H9 (cell line): ENCODE measurements at places on chromosomes 1 and 21. TPM values are rescaled to one million over a fixed set of nuclear protein-coding genes. Genes with fewer than 3 reads are reported as not detected.

- no peak for DNase-seq
Measured at GRCh38 chr1:60185684-60186083, 112.1 kb upstream of the C1orf87 start.

FBXO42 gene
- total RNA-seq: 17.4 and 19.0 TPM in 2 replicates

- DNase-seq: no peak
Measured at GRCh38 chr1:217253985-217254384, 376.9 kb downstream of the GPATCH2 start.

PLA2G5 gene
- not detected in 2 replicates for total RNA-seq

DNA sequence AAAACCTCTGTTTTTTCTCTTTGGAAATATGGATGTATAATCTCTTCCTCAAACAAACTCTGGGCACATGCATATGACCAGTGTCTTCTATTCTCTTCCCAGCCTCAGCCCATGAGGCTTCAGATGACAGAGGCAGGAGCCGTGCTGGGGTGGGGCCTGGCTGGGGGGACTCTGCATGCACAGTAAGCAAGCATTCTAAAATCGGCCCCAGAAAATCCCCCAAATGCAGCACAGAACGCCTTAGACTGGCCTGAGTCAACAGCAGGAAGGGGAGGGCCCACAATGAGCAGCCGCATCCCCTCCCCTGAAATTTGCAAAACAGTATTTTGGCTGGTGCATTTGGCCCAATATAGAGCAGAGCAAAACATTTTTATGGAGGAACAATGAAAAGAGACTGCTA lies 47.8 kb downstream of the ITPKB start:
- no peak for DNase-seq

DNA sequence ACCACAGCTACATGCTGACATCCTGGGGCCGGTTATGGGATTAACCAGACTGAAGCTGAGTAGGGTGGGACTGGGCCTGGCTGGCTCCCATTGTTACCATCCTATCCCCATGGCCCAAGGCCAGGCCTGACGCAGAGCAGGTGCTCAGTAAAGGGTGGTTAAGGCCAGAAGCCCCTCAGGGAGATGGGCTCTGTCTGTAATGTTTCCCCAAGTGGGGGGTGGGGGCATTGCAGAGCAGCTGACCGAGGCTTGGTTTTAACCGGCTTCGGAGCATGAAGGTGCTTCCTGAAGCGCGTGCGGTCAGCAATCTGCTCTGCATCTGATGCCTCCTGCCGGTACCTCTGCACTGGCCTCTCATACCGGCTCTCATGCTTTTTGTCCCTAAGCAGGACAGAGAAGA lies 83.4 kb upstream of the ACTL8 start:
- DNase-seq: peak; percentile 50

CYP4B1 gene
- not detected in 2 replicates for total RNA-seq

DNA sequence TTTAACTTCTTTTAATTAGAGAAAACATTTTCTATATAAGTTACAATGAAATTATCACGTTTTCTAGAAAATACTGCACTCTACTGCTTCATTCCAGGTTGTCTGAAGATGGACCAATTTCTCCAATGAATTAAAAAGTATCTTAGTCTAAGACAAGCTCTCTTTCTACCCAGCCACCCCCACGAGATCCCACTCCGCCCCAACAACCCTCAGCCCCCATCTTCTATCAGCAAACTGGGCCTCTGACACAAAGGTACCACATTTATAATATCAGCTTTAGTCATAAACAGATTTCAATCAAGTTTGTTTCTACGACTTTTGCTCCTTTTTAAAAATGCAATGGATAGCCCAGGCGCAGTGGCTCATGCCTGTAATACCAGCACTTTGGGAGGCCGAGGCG lies 117.8 kb downstream of the RERE start:
- no peak for DNase-seq

DNA sequence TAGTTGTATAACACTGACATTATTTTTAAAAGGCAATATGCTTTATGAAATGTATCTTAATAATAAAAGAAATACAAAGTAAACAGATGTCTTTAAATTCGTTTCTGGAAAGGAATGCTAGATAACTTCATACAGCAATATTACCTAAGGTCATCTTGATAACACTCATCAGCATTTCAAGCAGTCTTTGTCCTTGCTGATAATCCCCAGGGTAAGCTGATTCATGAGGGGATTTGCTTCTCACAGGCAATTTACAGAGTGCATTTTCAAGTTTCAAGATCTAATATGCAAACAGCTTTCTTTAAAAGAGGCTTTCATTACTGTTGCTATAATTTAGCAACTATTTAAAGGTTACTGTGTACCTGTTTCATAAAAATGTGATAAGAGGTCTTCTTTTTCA lies 75.2 kb upstream of the NEK2 start:
- DNase-seq: no peak

ELAPOR1 gene
- total RNA-seq: 0.55 and 1.1 TPM in 2 replicates

TP73 gene
- total RNA-seq: 4.7 and 4.9 TPM in 2 replicates

DNA sequence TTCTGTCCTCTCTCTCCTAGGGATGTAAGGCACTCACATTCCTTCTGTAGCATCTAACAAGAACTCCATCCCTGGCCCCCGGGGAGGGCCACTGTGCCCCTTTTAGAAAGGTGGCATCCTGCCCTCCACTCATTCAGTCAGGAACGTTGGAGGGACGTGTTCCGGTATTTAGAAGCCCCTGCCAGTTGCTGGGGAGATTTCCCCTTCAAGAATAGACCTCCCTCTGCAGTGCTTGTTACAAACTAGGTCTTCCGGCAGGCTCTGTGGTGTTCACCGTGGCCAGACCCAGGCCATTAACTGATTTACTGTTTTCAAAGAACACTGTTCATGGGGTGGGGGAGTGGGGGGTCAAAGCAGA lies 779 bp downstream of the PCP4L1 start:
- DNase-seq: no peak

ARTN gene
- total RNA-seq: 10.6 and 11.6 TPM in 2 replicates

- DNase-seq: peak; percentile 73
Measured at GRCh38 chr1:18642278-18643095, 11.8 kb downstream of the PAX7 start.

RHEX gene
- total RNA-seq: not detected in 2 replicates

DNA sequence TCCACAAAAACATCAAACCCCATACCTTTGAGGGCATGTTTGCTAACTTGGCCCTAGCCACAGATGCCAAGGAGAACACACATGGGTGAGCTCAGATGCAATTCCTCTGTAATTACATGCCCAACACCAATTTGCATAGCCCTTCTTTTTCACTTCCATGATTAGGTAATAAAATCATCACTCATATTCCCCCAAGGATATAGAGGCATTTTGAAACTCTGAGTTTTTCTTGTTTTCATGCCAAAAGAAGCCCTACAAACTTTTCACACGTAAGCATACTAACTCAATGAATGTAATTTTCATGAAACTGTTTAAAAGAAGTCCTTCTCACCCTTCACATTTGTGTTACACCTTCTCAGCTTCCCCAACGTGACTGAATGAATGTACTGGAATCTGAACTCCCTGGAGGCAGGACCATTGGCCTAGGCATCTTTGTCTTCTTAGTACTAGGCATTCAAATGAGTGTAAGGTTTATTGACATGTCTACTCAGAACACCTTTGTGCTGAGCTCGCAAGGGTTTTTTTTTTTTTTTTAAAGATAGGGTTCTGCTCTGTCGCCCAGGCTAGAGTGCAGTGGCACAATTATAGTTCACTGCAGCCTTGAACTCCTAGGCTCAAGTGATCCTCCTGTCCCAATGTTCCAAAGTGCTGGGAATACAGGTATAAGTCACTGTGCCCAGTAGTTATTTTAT lies 31.0 kb downstream of the FBXO42 start:
- no peak for DNase-seq

- no peak for DNase-seq
Measured at GRCh38 chr1:38888423-38889333, 7.3 kb upstream of the GJA9 start.

DNA sequence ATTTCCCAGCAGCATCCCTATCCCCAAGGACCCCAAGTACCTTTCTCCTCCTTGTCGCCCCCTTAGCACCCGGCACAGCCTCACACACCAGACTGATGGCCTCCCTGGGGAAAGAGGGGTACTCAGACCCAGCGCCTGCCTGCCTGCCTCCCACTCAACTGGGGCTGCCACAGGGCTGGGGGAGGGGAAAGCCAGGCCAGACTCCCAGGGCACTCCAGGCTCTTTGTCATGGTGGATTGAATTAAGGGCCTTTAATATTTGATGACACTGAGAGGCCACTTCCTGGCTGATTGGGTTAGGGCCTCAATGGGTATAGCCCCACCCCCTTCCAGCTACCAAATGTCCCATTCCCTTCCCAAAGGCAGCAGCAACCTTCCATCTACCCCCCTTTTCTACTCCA lies 1.8 kb downstream of the SHC1 start:
- DNase-seq: no peak

HUNK gene
- 5.7 and 5.8 TPM in 2 replicates for total RNA-seq

DNA sequence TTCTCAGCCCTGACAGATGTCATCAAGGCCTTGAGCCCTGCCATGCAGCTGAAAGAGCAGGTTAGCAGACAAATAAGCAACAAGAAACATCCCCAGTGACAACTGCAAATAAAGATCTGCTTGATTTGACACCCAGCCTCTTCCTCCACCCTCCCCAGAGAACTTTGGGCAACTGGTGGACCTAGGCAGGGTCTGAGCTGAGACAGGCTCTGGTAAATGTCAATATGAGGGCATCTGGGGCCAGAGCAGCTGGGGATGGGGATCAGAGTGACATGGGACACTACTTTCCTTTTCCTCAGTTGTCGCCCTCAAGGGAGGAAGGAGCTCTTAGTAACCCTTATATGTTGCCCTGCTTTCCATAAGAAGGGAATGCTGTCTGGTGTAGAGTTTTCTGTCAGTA lies 544.1 kb downstream of the NEGR1 start:
- DNase-seq: no peak

GRCh38 chr1:107777664-107778047 lies 187.3 kb downstream of the VAV3 start:
- no peak for DNase-seq

TBX19 gene
- total RNA-seq: 0.37 and 0.48 TPM in 2 replicates

DNA sequence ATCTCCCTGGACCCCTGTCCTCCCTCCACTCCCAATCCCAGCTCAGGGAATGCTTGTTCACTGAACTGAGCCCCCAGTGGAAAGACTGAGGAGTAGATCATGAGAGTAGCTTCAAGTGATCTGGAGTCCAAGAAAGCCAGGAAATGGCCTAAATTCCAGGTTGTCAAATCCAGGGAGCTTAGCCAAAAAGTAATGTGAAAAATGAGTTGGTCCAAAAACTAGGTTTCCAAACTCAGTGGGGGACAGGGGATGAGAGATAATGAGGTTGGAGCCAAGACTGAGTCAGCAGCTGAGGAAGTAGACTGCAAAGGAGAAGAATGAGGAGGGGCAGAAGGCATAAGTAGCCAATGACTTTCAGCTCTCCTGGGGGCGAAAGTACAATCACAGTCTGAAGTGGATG lies 284.1 kb upstream of the BEND5 start:
- no peak for DNase-seq

GRCh38 chr21:34344584-34344983 lies 19.2 kb upstream of the KCNE2 start:
- DNase-seq: no peak
